ENCODE measurements at places on chromosomes 4 and X.

DNA sequence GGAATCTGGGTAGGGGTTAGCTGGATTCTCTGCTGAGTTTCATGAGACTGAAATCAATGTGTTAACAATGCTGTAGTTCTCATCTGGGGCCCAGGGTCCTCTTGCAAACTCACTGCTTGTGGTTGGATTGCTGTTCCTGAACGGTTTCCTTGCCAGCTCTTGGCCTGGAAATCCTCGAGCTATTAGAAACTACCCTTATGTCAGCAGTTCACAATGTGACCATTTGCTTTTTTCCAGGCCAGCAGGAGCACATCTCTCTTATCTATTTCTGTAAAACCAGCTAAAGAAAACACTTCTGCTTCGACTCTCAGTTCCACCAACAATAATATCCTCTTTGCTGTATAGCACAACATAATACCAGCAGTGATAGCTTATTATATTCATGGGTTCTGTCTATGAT lies 140.1 kb upstream of the TRAM1L1 start:
- no peak for DNase-seq

- DNase-seq = no peak
Measured at GRCh38 chr4:36064117-36064516, 180.2 kb downstream of the ARAP2 start.

- DNase-seq = no peak
Measured at GRCh38 chr4:128835498-128836222, 26.2 kb downstream of the JADE1 start.

DNA sequence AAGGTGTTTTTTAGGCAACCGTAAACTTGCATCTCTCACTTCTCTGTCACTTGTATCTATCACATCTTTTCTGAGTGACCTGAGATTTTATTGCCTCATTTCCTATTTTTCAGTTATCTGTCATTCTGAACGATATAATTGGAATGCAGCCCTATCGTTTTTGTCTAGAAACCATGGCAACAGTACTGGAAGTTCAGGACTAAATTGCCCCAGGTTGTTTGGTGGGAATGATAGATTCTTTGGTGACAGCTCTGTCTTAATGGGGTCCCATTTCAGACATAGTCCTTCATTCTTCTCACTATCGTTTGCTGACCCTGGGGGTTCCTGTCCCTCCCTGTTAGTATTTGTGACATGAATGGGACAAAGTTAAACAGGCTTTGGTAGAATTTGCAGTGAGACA lies 267.7 kb upstream of the GALNT7 start:
- no peak for DNase-seq

DNA sequence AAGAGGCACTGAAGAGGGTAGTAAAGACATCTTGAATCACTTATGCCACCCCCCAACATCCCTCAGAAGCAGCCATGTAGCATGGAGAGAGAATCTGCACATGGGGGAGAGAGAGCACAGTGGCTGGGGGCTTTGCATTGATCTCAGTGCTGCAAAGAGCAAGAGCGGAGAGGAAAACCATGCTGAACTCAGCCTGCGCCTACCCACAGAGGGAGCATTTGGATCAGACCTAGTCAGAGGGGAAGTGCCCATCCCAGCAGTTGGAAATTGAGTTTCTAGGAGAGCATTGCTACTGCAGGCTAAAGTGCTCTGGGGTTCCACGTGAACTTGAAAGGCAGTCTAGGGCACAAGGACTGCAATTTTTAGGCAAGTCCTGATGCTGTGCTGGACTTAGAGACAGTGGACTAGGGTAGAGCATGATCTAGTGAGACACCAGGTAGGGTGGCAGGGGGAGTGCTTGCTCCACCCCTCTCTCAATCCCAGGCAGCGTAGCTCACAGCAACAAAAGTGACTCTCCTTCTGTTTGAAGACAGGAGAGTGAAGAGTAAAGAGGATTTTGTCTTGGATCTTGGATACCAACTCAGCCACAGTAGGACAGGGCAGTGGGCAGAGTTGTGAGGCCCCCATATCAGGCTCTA lies 9.0 kb upstream of the PROM1 start:
- DNase-seq = no peak

- DNase-seq = no peak
Measured at GRCh38 chrX:53440101-53440500, 5.9 kb upstream of the HSD17B10 start.

DNA sequence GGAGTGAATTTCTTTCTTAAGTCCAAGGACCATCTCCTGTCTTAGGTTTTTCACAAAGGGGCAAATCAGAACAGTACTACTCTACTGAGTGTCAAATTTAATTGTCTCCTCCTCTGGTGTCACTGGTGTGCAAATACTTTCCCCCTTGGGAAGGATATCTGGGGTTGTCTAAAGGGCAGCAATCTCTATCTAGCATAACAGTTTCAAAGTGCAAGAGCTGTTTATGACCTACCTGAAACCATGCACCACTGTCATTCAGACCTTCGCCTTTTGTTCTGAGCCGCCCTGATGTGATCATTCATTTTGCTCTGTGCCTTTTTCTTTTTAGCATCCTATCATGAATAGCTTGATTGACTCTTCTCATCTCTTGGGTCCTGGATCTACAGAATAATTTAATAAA lies 39.3 kb downstream of the IL1RAPL1 start:
- no peak for DNase-seq

GRCh38 chr4:126757219-126757618 lies 875.5 kb upstream of the INTU start:
- no peak for DNase-seq

GRCh38 chr4:55409468-55410171 lies 13.9 kb downstream of the TMEM165 start:
- no peak for DNase-seq

- peak; percentile 33 for DNase-seq
Measured at GRCh38 chrX:154378059-154378798, 866 bp upstream of the EMD start.

- no peak for DNase-seq
Measured at GRCh38 chrX:34382416-34382815, 250.3 kb upstream of the FAM47A start.

DNA sequence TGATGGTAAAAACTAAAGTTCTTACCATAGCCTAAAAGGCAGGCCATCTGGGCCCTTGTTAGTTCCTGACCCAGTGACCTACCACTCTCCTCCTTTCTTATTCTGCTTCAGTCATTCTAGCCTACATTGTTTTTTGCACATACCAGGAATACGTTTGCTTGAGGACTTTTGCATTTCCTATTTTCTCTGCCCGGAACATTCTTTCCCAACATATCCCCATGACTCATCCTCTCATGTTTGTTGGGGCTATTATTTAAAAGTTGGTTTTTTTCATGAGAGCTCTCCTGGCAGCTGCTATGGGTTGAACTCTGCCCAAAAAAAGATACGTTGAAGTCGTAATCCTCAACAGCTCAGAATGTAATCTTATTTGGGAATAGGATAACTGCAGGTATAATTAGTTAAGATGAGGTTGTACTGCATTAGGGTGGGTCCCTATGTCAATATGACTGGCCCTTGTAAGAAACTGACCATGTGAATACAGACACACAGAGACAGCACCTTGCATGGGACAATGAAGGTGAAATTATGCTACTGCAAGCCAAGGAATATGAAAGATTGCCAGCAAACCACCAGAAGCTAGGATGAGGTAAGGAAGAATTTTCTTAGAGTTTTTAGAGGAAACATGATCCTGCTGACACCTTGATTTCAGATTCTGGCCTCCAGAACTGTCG lies 138.3 kb upstream of the PDHA2 start:
- DNase-seq = no peak

DNA sequence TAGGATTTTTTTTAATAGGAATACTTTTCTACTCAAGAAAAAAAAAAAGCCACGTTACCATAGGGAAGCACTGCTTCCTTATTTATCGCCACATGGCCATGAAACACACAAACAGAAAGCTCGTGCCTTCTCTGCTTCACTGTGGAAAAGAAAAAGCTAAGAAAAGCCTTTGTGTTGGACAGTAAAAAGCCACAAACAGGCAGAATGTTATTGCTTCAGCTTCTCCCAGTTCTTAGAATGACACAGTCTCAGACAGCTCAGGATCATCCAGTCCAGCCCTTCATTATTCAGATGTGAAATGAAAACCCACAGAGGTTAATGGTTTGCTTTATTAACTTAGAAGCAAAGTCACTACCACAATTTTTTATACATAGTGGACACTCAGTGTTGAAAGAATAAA lies 181.6 kb upstream of the NOCT start:
- DNase-seq = no peak

DNA sequence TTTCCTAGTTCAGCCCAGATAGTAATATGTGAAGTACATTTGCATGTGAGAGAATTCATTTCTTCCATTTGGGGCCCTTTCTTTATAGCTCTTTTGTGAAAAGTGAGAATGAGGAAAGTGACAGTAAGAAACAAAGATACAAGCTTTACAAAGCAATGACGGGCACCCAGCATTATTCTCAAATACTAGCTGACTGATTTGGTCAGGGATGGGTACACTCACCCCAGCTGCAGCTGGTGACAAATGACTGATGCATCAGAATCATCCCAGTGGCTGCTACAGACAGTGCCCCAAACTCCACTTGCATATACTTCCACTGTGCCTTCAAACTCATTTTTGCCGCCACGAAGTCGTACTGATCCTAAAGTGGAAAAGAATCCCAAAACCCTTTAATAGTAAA lies 14.8 kb downstream of the PRSS12 start:
- no peak for DNase-seq

DNA sequence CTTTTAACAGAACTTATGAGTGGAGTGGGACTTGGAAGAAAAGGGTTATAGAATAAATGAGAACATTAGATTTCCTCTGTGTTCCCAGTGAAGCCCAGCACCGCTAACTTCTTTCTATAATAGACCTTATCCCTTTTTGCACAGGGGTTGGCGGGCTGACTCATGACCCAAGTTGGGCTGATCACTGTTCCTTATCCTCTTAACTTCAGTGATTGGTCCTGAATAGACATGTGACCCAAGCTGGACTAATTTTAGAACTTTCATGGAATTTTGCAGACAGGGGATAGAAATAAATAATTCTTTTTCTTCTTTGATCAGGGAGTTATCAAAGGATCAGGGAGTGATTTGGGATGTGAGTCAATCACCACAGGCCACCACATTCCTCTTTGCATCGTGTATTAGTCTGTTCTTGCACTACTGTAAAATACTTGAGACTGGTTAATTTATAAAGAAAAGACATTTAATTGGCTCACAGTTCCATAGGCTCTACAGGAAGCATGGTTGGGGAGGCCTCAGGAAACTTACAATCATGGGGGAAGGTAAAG lies 75.9 kb downstream of the UCHL1 start:
- DNase-seq = no peak

DNA sequence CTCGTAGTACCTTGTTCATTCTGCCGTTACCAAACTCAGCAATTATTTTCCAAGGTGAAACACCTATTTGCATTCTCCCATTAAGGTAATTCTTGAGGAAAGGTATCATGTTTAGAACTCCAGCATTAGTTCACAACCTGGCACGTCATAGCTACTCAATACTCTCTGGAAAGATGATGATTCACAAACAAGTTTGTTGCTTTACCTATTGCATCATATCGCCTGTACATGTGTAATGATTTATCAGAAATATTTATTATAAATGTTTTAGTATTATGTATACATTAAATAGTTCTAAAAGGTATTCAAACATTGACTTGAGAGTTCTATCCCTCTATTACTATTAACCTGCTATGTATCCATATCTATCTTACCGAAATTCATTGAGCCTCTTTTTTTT lies 658.3 kb upstream of the PITX2 start:
- DNase-seq = no peak

GRCh38 chrX:145393702-145394235 lies 146.5 kb downstream of the SPANXN1 start:
- DNase-seq = peak; percentile 43

DNA sequence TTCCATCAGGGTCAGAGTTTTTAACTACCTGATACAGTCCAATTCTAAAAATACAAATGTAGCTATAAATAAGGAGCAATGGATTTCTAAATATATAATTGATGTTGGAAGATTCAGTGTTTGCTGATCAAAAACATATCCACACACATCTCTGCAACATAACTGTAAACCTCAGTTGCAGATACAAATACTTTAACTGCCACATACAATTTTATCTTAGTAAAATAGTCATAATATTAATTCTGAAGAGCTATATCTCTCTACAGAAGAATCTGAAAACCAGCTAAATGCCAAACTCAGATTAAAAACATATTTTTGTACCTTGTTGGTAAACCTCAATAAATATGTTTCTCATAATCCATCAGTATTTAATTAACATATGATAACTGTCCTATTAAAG lies 674.3 kb upstream of the INTU start:
- no peak for DNase-seq

Measured in activated CD4-positive, alpha-beta T cell treated with anti-CD3 and anti-CD28 coated beads, Interleukin-2, Interleukin-6, amounts not matched to agents 100 ng/mL and 50 ng/mL, durations not matched to agents 16 hours and 8 hours (primary cell).